ENCODE measurements at places on chromosomes 4 and X. TPM values are rescaled to one million over a fixed set of nuclear protein-coding genes. Genes with fewer than 3 reads are reported as not detected.

Gene PABPC4L
- 0.25 TPM for total RNA-seq

Gene RAB33A
- total RNA-seq, result 0.61 TPM

Gene RBM10
- total RNA-seq, result 19.9 TPM

Gene LRRC66
- 0.25 TPM for total RNA-seq

- DNase-seq, result no peak
These were observed 8.0 kb downstream of the FAM241A start for GRCh38 chr4:112153211-112153791.

- no peak for DNase-seq
These were observed 158.5 kb downstream of the SHOX start for GRCh38 chrX:789096-789495.

DNA sequence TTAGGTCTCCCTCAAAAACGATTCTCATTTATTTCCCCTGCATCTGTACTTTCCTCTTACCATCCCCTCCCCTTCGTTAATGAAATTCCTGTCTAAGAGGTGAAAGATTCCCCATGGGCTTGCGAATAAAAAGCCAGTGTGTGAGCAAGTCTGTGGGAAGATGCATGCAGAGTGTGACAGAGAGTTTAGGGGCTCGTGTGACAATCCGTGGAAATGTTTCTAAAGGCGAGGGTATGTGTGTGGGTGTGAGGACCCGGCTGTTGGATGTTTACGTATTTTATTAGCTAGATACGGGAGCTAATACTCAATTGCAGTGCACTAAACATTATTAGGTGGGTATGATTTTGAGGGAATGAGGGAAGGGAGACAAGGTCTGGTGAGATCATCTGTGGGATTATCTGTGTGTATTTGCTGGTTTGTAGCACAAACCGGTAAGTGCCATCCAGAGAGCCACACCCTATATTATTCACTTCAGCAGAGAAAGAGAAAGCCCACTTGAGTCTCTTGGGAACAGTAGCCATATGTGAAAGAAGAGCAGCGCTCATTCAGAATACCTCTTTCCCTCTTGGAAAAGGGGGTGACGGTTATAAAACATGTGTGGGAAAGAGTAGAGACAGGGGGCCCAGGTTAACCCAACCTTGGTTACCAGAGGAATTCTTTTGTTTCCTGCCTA, 893 bp upstream of the HOPX start:
- DNase-seq, result no peak

GRCh38 chrX:33330798-33331197, 119.4 kb upstream of the DMD start:
- DNase-seq, result no peak

DNA sequence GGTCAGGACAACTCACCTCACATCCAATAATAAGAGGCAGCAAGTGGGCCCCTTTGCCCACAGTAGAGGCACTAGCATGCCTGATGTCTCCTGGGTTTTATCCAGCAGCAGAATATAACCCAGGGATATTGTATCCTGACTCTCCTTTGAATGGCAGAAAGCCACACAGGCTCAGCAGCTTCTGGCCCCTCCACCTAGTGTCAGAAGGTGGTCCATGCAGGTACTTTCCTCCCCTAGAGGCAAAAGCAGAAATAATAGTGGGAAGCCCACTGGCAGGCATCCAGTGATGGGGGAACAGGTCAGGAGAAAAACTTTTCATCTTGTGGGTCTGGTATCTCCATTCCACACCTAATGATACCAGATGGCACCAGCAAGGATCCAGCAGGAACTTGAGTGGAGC, 75.5 kb upstream of the IRS4 start:
- DNase-seq, result no peak

DNA sequence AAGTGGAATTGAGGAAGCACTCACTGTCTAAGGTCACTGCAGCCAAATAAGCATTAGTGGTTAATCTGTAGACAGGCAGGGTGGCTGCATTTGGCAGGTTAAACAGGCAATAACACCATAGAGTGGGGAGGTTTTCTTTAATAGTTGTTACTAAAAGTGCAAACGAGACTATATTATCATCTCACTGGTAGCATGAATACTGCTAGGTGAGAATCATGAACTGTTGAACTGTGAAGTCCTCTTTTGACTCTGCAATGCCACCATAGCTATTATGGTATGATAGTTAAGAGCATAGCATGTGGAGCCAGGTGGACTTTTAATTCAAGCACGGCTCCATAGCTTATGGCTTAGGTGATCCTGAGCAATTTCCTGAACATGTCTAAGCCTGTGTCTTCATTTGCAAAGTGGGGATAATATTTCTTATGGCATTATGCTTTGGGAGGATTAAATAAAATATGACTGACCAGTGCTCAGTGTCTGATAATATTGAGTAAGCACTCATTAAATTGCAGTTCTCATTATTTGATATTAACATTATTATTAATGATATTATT, 235.6 kb upstream of the HHIP start:
- DNase-seq, result no peak

GRCh38 chr4:66062044-66062443, 391.8 kb upstream of the EPHA5 start:
- no peak for DNase-seq

- no peak for DNase-seq
These were observed 92.9 kb downstream of the TNIP2 start for GRCh38 chr4:2663275-2663674.

DNA sequence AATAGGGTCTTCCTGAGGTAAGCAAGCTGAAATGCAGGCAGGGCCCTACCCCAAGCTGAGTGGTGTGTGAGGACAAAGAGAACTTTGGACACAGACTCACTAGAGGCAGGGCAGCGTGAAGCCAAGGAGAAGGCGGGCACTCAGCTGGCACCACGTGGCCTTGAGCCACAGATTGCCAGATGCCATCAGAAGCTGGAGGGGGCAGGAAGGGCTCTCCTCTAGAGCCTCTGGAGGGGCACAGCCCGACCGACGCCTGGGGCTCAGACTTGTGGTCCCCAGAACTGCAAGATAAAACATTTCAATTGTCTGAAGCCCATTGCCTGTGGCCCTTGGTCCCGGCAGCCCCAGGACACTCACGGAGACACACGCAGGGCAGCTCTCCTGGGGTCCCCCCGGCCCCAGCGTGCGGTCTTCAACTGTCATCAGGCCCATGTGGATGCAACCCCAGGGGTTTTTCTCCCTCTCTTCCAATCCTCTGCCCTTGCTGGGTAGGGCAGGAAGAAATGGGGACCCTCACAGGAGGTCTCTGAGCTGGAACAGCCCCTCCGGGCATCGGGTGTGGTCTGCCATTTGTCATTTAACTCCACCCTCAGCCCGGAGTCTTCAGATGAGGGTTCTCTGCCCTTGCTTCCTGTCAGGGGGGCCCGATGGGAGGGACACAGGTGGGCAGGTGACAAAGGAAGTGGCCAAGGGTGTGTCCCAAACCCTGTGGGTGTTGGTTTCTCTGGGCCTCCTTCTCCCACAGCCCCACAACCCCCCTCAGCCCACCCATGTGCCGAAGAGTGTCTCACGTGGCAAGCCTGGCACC, 22.2 kb downstream of the HMX1 start:
- no peak for DNase-seq

All from liver (tissue), 10 donors.